ENCODE measurements at places on chromosomes 5 and 9.

DNA sequence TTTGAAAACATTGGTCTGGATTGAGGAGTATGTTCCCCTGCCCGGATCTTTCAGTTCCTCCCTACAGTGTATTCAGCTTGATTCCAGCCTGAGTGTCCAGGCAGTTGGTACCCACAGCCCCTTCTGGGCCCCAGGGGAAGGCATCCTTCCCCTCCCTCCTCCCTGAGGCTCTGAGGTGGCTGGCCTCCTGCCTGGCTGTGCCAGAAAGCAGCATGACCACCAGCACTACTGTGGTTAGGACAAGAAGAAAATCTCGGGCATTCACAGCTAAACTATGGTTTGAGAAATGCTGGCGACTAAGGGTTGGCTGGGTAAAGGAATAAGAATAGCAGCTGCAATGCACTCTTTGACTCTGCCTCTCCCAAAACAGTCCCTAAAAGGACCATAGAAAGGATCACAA lies 84.6 kb upstream of the LIFR start:
- DNase-seq: no peak

- no peak for DNase-seq
Observed at GRCh38 chr5:96134886-96135285, 173.2 kb upstream of the ELL2 start.

- DNase-seq: no peak
Observed at GRCh38 chr5:77285251-77285841, 74.9 kb downstream of the PDE8B start.

DNA sequence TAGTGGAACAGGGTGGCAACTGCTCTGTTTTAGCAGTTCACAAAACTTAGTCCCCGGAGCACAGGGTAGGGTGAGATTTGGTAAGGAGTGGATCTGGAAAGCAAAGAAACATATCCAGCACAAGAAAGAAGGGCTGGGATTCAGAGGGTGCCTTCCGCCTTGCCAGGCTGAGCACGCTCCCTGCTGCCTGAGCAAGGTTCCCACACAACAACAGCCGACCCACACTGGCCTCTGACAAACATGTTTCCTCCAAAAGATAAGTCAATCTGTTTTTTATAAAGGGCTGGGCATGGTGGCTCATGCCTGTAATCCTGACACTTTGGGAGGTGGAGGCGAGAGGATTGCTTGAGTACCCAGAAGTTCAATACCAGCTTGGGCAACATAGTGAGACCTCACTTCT lies 45.8 kb downstream of the RAB3C start:
- DNase-seq: no peak

Measured in forelimb muscle (tissue), 1 donor.